ENCODE measurements at places on chromosomes 1 and 21.

- no peak for DNase-seq
These were observed 13.8 kb downstream of the PAX7 start for GRCh38 chr1:18644446-18644845.

GRCh38 chr1:236365999-236366570 is 28.0 kb upstream of the EDARADD start:
- no peak for DNase-seq

DNA sequence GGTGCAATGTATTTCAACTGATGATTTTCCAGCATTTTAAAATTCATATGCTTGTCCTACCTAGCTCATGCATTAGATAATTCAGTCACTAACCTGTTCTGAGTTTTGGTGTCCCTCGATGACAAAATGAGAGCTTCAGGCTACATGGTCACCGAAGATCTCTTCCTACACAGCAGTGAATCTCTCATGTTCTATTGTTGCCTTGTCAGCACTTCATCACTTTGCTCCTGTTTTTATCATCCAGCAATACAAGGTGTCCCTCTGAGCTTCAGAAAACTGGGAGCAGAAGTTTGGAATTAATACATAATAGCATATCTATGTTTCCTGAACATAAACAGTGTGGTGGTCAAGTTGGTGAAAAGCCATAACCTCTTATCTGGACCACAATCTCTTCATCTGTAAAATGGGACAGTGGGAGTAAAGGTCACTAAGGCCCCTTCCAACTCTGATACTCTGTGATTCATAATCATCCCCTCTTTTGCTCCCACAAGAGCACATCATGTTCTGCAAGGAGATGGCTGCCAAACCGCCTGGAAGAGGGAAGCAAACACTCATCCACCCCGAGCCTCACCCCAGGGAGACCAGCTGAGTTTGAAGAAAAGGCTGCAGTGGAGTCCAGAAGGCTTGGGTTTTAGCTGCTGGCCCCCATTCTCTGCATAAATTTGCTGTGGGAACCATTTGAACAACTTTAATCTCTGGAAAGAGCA is 137.9 kb upstream of the F3 start:
- DNase-seq, result no peak

DNA sequence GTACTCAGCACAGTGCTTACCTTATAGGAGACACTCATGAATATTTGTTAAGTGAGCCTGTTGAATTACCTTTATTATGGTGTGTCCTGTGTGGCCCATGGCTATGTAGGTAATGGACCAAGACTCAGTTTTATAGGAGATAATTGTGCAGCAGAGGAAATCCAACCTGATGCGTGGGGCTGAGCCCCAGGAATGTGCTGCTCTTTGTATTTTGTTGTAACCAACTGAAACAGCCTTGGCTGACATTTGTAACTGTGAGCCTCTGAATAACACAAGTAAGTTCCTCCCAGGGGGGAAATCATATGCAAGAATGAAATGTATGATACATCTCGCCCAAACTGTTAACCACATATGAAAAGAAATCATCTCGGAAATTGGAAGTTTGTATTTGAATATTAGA is 364.2 kb upstream of the ZP4 start:
- no peak for DNase-seq

DNA sequence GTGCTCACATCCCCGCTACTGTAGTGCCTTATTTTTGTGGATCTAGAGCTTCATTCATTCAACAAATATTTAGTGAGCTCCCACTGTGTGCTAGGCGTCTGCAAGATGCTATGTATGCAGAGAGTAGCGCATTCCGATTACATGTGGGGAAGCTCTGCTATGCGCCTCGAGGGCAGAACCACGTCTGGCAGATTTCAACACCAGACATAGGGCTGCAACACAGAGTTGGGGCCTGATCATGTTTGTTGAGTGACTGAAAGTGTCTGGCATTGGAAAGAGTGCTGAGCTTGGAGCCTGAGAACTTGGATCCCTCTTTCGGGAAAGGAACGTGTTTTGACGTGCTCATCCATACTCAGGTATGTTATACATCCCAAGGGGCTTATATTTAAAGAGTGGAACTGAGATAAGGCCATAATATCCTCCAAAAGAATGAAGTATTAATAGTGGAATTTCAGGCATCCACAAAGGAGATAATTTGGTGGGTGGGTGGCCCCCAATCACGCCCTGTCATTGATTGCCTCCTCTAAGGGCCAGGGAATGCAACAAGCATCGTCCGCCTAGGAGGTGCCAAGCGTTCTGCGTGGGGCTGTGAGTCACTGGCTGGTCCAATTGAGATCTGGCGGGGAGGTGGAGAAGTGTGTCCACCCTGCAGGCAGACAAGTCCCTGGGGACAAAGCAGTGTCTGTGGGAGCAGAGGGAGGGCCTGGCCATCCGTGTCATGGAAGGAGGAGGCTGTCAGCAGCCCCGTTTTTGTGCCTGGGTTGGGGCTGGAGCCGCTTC is 62.8 kb upstream of the ZBTB40 start:
- no peak for DNase-seq

DNA sequence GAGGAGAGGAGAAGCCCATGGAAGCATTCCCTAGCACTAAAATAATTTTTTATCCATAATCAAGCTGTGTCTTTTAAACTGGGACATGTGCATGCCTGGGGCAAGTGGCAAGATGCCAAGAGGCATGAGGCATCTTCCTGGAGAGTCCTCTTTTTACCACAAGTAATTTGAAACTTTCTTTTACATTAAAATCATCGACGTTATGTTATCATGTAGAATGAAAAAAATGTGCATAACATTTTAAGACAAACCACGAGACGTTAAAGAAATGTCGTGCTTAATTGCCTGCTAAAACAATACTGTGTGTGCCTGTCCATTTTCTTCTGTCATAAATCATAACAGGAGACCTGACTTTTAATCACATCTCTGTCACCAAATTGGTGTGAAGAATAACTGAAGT is 1.5 kb downstream of the STYXL2 start:
- no peak for DNase-seq

DNA sequence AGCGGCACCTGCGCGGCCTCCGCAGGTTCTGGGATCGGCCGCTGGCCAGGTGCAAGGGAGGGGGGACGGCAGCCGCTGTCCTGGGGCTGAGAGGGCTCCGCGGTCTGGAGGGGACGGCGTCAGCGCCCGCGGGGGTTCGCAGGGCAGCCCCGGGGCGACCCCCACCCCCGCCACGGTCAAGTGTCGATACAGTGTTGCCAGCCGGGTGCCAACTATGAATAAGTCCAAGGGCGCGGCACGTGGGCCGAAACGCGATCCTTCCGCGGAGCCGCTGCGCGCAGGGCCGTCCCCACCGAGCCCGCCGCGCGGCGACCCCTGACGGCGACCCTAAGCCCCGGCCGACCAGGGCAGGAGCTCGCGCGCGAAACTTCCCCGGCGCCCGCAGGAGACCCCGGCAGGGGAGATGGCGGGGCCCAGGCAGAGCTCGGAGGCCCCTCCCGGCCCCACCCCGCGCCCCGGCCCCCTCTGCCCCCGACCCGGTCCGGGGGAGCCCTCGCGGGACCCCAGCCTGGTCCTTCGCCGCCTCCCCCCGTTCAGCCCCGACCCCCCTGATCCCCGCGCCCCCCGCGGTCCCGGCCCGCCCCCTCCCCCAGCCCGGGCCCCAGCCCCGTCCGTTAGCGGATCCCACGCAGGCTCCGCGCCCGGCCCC is 586 bp upstream of the AGPAT3 start:
- DNase-seq, result peak; percentile 18

GRCh38 chr21:28742527-28742926 is 250.2 kb downstream of the LTN1 start:
- DNase-seq, result no peak

DNA sequence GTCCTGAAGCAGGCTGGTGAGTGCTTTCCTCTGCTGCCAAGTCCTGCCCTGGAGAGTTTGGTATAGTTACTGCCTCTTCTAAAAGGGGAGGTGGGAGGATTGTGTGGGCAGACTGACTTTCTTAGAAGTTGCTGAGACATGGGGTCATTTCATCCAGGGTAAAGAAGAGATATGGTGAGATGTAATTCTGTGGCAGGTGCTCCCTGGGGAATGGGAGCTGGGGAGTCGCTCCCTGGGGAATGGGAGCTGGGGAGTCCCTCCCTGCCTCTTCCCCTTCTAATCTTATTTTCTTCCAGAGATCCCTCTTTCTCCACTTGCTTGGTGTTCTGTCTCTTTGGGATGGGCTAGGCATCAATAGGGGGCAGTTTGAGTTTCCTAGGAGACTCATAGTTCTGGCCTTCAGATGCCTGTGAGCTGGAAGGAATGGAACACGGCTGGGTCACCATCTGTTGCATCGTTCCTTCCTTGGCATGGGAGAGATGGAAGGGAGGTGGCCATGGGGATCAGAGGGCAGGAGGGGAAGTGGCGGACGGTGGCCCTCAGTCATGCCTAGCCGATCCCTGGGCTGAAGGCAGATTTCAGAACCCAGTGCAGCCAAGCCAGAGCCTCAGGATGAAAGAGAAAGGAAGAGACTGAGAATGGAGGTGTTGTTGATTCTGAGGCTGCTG is 59.0 kb downstream of the NFASC start:
- no peak for DNase-seq

DNA sequence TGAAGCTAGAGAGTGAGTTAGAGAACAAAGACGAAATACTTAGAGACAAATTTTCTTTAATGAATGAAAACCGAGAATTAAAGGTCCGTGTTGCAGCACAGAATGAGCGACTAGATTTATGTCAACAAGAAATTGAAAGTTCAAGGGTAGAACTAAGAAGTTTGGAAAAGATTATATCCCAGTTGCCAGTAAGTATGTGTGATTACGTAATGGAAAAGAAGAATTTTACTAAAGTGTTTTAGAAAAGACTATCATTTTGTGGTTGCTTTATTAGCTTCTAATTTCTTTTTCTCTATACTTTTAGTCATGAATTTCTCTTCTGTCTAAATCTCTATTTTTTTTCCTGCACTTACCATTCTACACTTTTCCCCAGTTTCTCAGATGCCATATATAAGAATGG is 26.7 kb downstream of the CCDC18 start:
- no peak for DNase-seq

- no peak for DNase-seq
These were observed 71.7 kb upstream of the ZBTB18 start for GRCh38 chr1:243979396-243979795.

- DNase-seq, result no peak
These were observed 15.8 kb downstream of the INPP5B start for GRCh38 chr1:37931102-37931360.

DNA sequence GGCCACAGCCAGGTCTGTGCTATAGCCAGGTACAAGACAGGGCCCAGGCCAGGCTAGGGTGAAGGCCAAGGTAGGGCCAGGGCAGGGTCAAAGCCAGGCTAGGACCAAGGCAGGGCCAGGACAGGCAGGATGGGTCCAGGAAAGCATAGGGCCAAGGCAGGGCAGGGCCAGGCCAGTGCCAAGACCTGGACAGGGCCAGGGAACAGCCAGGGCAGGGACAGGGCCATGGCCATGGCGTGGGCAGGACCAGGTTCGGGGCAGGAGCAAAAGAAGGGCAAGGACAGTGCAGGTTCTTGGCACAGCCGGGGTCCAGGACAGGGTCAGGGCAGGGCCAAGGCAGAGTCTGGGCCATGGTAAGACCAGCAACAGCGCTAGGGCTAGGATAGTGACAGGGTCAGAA is 153.4 kb downstream of the LIPI start:
- DNase-seq, result no peak

DNA sequence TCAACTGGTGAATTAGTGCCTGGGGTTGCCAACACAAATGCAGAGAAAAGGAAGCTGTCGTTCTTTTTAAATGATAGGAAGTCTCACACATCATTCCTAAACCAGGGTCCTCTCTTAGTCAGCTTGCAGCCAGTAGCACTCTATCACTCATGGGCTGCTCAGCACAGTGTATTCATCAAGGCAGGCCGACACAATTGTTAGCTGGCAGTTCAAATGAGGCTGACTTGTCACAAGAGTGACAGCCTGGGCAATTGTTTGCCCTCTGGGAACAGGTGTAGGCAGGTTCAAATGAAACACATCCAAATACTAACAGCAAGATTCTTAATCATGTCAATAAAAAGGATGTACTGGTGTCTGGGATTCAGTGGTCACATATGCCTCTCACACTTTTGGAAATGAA is 76.9 kb downstream of the ERICH3 start:
- no peak for DNase-seq

Data from CD4-positive, alpha-beta T cell treated with Interleukin-6 at 100 ng/mL for 8 hours (primary cell).